ENCODE measurements at places on chromosomes 6 and 20.

GRCh38 chr6:7008451-7008988, 99.2 kb upstream of the RREB1 start:
- no peak for DNase-seq

- no peak for DNase-seq
Measured at GRCh38 chr6:141878686-141879085, 254.0 kb upstream of the GJE1 start.

- no peak for DNase-seq
Measured at GRCh38 chr20:53867741-53868351, 202.5 kb downstream of the BCAS1 start.

DNA sequence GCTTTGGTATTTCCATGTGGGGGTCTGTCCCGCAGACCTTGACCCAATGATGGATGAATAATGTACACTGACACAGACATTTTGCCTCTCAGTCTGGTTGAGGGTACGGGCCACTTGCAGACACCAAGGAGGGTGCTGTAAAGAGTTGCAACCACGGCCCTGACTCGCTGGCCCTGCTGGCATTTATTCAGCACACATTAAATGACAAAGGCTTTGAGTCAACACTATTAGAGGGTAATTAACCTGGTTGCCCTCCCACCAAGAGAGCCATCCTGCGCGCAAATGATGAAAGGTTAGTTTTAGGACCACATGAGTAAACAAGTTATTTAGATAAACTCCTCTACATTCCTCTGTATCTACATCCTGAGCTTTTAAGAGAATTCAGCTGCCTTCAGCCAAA, 308.9 kb upstream of the MMS22L start:
- no peak for DNase-seq

- DNase-seq = peak; percentile 45
Measured at GRCh38 chr20:9514461-9515213, at the start of gene LAMP5. Gene LAMP5, plus strand, starts transcription at chr20:9514590. Its CDS starts 263 bp downstream, at chr20:9514853.

GRCh38 chr20:33927724-33928123, 66.0 kb upstream of the RALY start:
- no peak for DNase-seq

DNA sequence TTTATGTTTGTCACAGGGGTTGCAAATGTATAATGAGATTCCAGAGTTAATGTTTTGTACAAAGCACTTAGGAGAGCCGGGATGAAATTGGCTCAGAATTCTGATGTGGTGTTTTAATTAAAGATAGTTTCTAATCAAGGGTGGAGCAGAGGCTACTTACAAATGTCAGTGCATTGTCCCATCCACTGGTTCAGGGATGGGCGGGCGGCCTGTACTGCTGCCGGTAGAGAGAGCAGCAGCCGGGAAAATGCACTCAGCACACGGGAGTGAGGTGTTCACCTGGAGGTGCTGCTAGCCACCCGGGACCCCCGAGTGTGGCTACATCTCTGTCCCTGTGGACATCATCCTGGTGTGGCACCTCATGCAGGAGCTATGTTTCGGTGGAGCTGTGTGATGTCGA, 193.3 kb downstream of the QKI start:
- DNase-seq = no peak

DNA sequence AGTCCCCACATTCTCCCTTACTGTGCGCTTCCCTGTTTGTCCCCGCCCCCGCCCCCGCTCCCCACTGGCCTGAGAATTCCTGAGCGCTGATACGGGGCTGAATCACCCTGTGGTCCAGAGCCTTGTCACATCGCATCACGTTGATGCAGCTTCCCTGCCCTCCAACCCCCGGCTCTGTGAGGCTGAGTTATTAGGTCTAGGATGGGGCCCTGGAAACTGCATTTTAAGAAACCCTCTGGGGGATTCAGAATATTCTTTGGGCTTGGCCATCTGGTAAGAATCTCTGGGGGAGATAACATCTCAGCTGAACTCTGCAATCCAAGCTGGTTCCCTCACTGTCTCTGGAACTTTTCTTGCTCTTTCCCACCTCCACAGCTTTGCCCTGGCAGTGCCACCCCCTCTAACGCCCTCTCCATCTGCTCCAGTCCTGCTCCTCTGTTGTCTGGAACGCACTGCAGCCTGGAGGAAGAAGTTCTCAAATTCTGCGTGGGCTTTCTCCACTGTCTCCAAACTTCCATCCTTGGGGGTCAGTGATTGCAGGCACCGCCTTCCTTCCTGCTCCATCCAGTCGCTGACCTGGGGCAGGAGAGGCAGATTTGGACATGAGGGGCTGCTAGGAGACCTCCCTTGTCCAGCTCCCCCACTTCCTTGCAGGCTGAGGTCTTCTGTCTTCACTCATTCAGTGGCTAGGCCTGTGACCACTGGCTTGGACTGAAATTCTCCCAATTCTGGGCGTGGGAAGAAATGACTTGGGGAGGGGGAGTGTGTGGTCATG, 42.6 kb downstream of the KIAA1755 start:
- DNase-seq = peak; percentile 98

GRCh38 chr6:5333658-5334057, 72.3 kb downstream of the FARS2 start:
- peak; percentile 76 for DNase-seq

- peak; percentile 34 for DNase-seq
Measured at GRCh38 chr20:11850901-11851300, 66.8 kb upstream of the BTBD3 start.

GRCh38 chr6:18284261-18284660, 19.9 kb upstream of the DEK start:
- DNase-seq = no peak

GRCh38 chr20:25394996-25395395, 4.4 kb upstream of the ABHD12 start:
- DNase-seq = no peak

- DNase-seq = no peak
Measured at GRCh38 chr6:75029333-75029732, 176.5 kb downstream of the COL12A1 start.

GRCh38 chr20:34952671-34953070, 2.9 kb downstream of the GSS start:
- DNase-seq = peak; percentile 63

DNA sequence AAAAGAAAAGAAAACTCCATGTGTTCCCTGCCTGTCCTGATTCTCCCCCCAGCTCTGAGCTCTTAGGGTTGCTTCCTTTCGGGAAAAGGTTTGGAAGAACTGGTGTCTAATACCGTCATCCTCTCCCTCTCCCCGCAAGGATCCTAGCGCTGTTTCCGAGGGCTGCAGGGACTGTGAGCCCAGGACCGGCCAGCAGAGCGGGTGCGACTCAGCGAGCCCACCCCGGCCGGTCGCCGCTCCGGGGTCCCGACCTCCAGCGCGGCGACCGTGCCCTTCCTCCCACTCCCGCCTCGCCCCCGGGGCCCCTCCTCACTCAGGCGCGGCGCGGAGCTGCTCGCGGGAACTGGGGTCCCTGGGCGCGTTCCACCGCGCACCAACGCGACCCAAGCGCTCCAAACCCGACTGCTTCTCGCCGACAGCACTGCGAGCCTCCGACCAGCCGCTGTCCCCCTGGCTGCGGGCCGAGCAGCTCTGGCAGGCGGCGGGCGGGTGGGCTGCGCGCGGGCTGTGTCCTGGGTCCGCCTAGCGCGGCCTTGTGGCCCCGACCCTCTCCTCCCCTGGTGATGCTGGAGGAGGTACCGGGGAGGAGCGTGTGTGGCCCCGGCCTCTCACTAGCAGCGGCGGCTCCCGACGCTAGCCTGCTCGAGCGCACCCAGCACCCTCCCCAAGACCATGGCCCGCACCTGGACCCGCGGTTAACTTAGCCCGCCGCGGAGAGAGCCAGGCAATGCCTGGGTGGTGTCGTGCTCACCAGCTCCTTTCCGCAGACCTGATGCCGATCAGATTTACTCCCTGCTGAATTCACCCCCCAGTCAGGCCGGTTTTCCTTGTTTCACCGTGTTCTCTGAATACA, at the start of gene PLA2G7:
Gene PLA2G7 (minus strand): TSS at position 509 of the 853 bp plus-strand sequence. CDS start 12,484 bp downstream, outside the sequence.
- DNase-seq = peak; percentile 6

- peak; percentile 64 for DNase-seq
Measured at GRCh38 chr6:117531346-117531745, 48.9 kb downstream of the DCBLD1 start.

- no peak for DNase-seq
Measured at GRCh38 chr6:155527443-155527842, 71.8 kb upstream of the NOX3 start.

- DNase-seq = no peak
Measured at GRCh38 chr6:141464896-141465295, 667.8 kb upstream of the GJE1 start.

- peak; percentile 61 for DNase-seq
Measured at GRCh38 chr20:4227085-4227821, 211.9 kb upstream of the RNF24 start.
